ENCODE measurements at places on chromosomes 13 and 19. TPM values are rescaled to one million over a fixed set of nuclear protein-coding genes. Genes with fewer than 3 reads are reported as not detected.

Gene PSG7
- total RNA-seq, result not detected

Gene CYP2A6
- not detected for total RNA-seq

- no peak for DNase-seq
Observed at GRCh38 chr13:50401049-50401505, 385.8 kb downstream of the KCNRG start.

DNA sequence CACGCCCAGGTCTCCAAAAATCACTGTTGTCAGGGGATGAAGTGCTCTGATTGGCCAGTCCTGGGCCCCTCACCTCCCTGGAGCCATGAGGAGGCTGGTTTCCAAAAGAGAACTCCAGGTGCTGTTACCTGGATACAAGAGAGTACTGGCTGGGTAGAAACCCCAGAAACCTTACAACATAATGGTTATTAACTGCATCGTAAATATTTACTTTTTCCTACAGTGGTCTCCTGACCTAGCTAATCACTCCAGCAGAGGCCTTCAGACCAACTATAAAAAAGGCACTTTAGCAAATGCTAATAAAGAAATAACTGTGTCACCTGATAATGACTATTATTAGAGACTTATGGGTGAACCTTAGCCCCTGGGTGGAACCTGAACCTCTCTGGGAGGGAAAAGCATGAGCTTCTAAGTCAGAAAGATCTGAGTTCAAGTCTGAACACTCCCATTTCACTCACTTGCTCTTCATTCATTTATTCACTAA is 1.5 kb upstream of the IGSF23 start:
- no peak for DNase-seq

- DNase-seq, result no peak
Observed at GRCh38 chr19:29596885-29597525, 9.1 kb upstream of the POP4 start.

GRCh38 chr13:19952850-19953249 is 5.7 kb upstream of the ZMYM2 start:
- DNase-seq, result no peak

GRCh38 chr13:61246351-61246750 is 169.3 kb downstream of the PCDH20 start:
- no peak for DNase-seq

Gene ZSCAN22
- 1.5 TPM for total RNA-seq

Gene C13orf42
- total RNA-seq, result not detected

GRCh38 chr13:68727798-68728197 is 1379.8 kb upstream of the ATXN8OS start:
- no peak for DNase-seq

GRCh38 chr19:4811328-4812131 is 20.0 kb downstream of the TICAM1 start:
- peak; percentile 90 for DNase-seq

Gene ELSPBP1
- not detected for total RNA-seq

DNA sequence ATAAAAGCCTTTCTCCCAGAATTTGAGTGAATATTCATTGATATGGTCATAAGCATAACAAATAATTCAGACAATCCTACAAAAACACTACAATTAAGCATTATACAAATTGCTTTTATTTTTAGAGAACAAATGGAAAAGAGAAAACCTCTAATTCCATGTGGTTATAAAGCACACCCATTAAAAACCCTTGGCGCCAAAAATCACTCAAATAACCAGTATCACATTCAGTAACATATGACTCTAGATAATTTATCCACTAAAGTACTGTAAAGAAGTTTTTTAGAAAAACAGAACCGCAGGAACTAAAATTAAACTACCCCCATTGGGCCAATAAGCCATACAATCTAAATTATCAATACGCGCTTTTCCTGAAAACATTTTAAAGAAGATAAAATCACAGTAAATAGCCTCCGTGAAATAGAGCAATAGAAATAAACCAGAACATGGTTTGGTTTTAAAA is 569 bp downstream of the LCP1 start:
- DNase-seq, result no peak

DNA sequence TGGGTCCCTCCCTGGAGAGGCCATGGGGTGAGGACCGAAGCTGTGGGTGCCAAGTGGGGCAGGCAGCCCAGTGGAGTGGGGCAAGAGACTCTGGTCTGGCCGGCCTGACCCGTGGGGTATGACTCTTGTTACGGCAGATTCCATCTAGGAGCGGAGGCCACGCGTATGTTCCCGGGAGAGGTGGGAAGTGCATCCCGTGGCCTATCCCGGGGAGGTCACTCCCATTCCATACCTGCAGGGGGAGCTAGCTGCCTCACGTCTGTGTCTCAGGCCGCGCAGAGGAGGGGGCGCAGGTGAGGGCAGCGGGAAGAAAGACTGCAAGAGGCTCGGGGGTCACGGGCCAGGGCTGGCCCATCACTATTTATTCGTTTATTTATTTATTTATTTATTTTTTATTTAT is 4.9 kb downstream of the CSNK1G2 start:
- DNase-seq, result peak; percentile 52

DNA sequence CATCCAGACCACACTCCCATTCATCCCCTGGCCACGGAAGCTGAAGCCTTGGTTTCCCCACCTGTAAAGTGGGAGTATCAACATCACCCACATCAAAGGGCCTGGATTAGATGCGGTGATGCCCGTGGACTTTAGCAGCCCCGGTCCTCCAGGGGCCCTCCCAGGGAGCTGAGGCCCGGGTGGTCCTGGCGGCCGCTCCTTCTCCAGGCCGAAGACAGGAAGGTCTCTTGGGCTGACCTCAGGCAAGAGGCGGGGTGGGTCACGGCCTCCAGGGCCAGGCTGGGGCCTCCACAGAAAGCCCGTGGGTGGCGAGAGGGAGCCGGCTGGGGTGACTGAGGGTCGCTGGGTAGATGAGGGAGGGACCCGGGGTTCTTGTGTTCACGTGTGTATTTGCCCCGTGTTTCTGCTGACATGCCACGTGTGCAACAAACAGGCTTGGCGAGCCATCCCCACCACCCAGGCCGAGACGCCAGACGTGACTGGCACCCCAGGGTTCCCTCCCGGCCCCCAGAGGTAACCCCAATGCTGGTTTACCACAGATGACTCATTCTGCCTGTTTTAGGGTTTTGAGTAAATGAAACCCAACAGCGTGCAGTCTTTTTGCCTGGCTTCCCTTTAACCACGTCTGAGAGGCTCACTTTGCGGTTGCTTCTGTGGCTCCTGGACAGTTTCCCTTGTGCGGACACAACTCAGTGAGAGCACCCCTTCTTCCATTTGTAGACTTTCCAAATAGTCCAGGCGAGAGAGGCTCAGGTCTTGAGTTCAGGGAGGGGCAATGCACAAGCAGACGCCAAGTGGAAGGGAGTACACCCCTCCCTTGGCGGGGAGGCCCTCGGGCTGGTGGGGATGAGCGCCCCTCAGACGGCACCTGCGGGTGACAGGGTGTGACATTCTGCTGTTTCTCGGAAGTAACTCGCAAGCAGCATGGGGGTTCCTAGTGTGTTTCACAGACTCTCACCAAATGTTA is 42.9 kb downstream of the C13orf46 start:
- no peak for DNase-seq

Gene COX6B1
- 1,553 TPM for total RNA-seq

- no peak for DNase-seq
Observed at GRCh38 chr13:33277946-33278345, 7.6 kb downstream of the STARD13 start.

GRCh38 chr19:40542202-40542859 is 34.3 kb upstream of the SHKBP1 start:
- DNase-seq, result peak; percentile 90

Gene PLK5
- not detected for total RNA-seq

DNA sequence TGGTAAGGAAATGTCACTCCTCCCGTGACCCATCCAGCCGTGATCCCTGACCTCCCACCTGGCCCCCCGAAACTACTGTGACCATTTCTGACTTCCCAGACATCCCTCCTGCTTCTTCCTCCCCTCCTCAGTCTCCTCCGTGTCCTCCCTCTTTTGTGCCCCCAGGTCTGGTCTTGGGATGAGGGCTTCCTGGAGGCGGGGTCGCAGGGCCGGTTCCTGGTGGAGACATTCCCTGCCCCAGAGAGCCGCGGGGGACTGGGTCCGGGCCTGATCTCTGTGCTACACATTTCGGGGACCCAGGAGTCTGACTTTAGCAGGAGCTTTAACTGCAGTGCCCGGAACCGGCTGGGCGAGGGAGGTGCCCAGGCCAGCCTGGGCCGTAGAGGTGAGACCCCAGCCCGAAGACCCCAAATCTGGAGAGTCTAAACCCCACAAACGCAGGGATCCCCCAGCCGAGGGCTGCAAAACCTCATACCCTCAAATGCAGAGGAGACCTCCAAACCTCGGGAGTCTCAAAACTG is 5.0 kb downstream of the KIRREL2 start:
- DNase-seq, result no peak

- no peak for DNase-seq
Observed at GRCh38 chr13:51821606-51822005, 17.6 kb upstream of the DHRS12 start.

DNA sequence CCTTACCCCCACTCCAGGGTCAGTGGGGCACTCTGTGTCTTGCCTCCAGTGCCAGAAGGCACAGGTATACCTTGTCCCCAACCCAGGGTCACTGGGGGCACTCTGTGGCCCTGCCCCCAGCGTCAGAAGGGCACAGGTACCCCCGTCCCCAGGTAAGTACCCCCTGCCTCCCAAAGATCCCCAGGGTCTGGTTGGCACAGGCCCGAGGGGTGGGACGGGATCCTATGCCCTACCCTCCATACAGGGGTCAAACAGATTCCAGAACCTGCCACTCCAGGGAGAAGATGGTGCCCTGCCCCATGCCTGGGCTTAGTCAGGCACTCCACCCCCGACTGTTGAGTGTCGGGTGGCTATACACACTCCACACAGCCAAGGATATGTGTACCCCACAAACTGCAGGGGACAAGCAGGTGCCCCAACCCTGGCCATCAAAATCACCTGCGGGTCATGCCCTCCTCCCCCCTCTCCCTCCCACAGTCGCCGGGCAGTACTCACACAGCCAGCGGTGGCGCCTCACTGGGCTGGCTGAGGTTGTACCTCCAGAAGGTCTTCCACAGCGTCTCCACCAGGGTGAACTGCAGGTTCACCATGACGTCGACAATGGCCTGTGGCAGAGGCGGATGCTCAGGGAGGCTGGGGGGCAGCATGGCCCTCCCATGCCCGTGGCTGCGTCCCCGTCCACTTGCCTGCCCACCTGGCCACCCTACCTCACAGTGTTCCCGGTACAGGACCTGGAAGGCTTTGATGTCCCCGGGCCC is 13.8 kb downstream of the DCAF15 start:
- DNase-seq, result no peak

Gene CEACAM20
- total RNA-seq, result not detected

Gene GEMIN7
- total RNA-seq, result 14.4 TPM

- no peak for DNase-seq
Observed at GRCh38 chr13:56864451-56864850, 276.3 kb upstream of the PRR20A start.

Gene ZNF177
- 3.8 TPM for total RNA-seq

GRCh38 chr13:110911880-110912279 is 3.0 kb downstream of the ANKRD10 start:
- no peak for DNase-seq

Gene SLC6A16
- total RNA-seq, result 1.1 TPM

DNA sequence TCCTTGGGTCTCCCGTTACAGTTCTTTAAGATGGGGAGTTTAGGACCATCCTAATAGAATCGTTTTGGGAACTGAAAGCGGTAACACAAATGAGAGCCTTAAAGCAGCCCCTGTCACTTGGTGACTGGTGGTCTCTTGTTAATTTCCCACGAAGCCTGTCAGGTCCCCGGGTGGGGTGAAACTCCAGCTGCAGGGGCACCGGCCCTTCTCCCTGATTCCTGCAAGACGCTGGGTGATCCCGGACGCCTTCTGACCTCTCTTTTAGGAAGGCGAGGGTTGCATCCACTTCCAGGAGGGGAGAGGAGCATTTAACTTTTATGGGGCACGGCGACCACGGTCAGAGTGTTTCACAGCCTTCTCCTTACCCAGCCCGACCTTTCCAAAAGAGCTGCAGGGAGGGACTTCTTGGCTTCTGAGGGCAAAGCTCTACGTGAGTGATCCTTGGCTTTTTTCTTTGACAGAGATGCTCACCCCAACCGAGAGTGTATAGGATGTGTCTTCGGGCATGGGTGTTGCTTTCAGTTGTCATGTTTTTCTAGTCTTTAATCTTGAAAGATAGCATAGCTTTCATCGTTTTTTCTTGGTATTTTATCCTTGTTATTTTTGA is 688 bp downstream of the ZNF225 start:
- peak; percentile 24 for DNase-seq

DNA sequence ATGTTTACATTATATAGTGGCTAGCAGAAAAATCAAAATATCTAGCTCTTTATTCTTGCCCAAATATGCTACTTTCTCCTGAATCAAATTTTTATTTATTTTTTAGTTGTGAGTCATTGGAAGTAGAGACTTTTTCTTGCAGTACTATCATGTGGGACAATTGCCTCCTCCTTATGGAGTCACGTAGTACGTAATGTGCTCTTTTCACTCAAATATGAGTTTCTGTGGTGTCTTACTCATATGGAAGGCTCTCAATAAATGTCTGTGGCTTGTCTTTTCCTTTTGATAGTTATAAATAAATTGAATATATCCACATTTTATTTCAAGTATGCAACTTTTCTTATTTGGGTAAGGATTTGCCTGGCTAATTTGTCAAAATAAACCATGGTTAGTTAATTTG is 1411.0 kb upstream of the SLC10A2 start:
- no peak for DNase-seq

GRCh38 chr19:39832341-39833083 is 1.4 kb downstream of the DYRK1B start:
- DNase-seq, result no peak

DNA sequence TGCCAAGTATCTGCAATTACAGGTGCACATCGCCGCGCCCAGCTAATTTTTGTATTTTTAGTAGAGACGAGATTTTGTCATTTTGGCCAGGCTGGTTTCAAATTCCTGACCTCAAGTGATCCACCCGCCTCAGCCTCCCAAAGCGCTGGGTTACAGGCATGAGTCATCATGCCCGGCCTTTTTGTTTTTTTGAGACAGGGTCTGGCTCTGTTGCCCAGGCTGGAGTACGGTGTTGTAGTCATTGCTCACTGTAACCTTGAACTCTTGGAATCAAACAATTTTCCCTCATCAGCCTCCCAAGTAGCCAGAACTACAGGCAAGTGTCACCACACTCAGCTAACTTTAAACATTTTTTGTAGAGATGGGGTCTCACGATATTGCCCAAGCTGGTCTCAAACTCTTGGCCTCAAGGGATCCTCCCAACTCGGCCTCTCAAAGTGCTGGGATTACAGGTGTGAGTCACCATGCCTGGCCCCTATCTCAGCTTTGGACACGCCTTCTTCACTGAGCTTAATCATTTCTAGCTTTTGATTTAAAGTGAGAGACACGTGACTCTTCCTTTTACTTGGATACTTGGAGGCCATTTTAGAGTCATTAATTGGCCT is 4.0 kb upstream of the IRGC start:
- DNase-seq, result no peak

DNA sequence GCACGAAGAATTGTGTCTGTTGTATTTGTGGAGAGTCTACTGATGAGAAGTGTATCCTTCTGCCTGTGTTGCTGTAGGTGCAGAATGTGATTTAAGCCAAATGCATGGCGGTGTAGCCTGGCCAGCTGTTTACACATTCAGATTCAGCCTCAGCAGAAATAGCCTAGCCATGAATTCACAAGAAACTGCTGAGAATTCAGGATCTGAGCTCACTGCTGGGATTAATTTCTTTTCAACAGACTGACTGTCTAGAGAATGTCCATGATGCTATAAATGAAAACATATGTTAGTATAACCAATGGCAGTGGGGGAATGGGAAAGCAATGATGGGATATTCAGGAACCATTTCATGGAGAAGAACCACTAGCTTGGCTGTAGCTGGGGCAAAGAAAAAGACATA is 77.4 kb upstream of the RNF113B start:
- DNase-seq, result no peak

Gene SERTAD3
- total RNA-seq, result 23.4 TPM

GRCh38 chr13:30865123-30866049 is 40.7 kb upstream of the MEDAG start:
- DNase-seq, result peak; percentile 82
